ENCODE measurements at places on chromosomes 6 and 20. TPM values are rescaled to one million over a fixed set of nuclear protein-coding genes. Genes with fewer than 3 reads are reported as not detected.

Gene PAK5
- not detected for total RNA-seq

Gene E2F1
- 31.5 TPM for total RNA-seq

Gene SMLR1
- not detected for total RNA-seq

Gene ADGRB3
- total RNA-seq: not detected

Gene TBX18
- not detected for total RNA-seq

Gene ABHD16B
- not detected for total RNA-seq

Gene RSPH9
- not detected for total RNA-seq

Gene TCP11
- not detected for total RNA-seq

Gene GGT7
- total RNA-seq: 6.5 TPM

Gene LCA5
- total RNA-seq: 5.4 TPM

Gene PBX2
- 88.2 TPM for total RNA-seq

Gene OGFRL1
- total RNA-seq: 8.1 TPM

Gene C20orf141
- total RNA-seq: not detected

Gene FOXC1
- 18.6 TPM for total RNA-seq

Gene LHFPL5
- total RNA-seq: 1.7 TPM

Gene KIAA1755
- 0.30 TPM for total RNA-seq

All from PC-9 (cell line).